ENCODE measurements at places on chromosomes 3 and 15. TPM values are rescaled to one million over a fixed set of nuclear protein-coding genes. Genes with fewer than 3 reads are reported as not detected.

GRCh38 chr15:93451265-93451664 lies 362.3 kb upstream of the RGMA start:
- no peak for DNase-seq

- no peak for DNase-seq
Measured at GRCh38 chr3:125061170-125061569, 5.4 kb upstream of the HEG1 start.

GRCh38 chr3:115671761-115672455 lies 48.6 kb downstream of the GAP43 start:
- no peak for DNase-seq

DNA sequence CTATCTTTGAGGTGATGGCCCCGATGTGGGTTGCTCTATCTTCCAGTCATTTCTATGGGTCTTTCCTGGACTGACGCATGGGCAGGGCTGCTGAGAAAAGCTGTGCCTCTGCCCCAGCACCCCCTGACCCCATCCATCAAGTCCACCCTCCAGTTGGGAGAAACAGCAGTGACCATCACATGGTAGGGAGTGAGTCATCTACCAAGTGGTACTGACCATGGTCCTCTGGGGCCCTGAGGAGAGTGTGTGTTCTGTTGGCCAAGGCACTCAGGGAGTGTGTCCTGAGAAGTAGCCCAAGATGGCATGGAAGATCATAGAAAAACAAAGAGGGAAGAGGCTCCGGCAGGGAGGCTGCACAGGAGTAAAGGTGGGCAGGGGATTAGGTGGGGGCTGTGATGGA lies 1.6 kb upstream of the DNAH1 start:
- DNase-seq = peak; percentile 1

DNA sequence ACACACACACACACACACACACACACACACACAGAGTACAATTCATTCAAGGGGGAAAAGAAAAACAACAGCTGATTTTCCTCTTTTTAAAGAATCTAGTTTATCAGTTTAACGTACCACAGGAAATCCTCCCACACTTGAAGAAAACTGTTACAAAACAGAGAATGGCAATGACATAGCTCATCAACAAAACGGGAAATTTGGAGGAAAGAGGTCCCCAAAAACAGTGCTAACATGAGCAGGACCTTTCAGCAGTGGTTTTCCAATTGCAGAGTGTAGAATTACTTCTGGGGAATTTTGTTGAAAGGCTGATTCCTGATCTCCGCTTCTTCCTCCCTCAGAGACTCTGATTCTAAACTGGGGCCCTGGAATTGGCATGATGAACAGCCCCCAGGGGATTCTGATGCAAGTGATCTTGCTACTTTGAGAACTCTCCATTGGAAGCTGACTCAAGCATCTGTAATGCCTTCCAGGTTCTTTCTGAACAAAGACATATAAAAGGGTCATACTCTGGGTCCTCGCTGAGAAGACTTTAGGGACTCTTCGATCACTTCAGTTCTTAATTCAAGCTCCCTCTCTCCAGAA lies 442.6 kb upstream of the PROK2 start:
- no peak for DNase-seq

DNA sequence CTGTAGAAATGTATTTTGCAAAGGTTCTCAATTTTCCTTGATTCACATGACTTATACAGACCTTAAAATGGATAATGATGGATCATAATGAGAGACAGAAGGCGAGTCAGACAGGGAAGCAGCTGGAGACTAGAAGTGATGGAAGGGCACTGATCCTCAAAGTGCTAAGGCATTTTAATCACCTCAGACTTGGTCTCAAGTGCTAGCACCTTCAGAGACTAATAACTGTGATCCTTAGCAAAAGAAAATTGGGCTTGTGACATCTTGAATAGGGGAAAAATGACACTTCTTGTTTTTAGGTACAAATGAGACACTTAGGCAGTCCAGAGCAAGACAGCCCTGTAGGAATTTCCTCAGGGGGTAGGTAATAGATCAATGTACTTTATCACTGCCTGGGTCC lies 1011.7 kb downstream of the SQOR start:
- DNase-seq = no peak

DNA sequence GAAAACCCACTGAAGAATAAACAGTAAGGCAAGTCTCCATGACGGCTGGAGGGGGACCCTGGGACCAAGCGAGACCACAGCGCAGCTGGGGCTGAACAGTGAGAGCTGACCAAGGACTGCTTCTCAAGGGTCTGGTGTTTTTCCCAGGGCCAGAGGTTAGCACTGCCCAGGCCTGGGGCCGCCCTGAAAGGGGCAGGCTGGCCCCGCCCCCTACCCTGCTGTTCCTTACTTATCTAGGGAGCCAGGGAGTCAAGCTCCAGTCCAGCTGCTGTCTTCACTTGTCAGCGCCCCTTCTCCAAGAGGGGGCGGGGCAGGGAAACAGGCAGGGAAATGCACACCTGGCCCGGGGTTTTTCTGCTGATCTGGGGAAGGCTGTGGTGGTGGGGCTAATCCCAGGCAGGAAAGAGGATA lies 51.6 kb upstream of the HACD2 start:
- DNase-seq = peak; percentile 92

DNA sequence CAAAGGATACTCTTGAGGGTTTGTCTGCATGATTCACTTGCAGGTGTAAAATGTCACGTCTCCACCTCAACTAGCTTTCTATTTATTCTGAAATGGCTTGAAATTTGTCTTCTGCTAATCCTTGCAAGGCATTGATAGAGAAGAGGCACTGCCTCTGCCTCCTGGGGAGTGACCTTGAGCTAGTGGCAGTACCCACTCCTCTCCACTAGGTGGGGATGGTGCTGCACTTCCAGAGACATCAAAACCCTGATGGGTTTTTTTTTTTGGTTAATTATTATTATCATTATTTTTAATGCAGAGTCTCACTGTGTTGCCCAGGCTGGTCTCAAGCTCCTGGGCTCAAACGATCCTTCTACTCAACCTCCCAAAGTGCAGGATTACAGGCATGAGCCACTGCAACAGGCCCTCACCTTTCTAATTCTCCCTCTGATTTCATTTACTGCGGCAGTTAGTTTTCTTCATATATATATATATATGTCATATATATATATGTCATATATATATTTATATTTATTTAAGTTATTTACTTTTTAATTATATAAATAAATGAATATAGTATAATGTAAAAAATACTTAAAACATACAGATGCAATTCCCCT lies 117.6 kb upstream of the EIF1B start:
- peak; percentile 62 for DNase-seq

DNA sequence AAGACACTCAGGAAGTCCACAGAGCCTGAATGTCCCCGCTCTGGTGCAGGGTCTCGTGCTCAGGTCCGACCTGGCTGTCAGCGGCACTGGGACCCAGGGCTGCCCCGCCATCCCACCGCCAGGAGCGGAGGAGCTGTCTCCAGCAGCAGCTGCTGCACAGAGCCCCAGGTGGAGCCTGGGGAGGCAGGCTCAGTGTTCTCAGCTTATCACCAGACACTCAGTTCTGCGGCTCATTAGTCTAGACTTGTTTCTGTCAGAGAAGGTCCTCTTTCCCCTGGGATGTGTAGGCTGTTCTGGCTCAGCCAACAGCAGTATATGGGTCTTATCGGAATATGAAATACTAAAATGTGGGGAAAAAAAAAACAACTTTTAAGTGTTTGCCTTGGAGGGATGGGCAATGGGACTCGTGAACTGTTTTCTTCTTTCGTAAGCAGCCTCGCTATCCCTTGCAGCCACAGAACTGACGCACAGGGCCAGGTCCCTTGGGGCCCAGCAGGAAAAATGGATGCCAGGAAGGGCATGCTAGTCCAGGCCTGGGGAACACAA lies 75.9 kb downstream of the KLF13 start:
- no peak for DNase-seq

GP5 gene
- total RNA-seq = not detected

SEMA5B gene
- 0.52 TPM for total RNA-seq

GOLGA6D gene
- total RNA-seq = 0.08 TPM

SCN11A gene
- total RNA-seq = 0.03 TPM

Data from pancreas (tissue), 10 donors.